Upper lobe of right lung (tissue), 1 donor: ENCODE measurements at places on chromosomes 5 and 9.

DNA sequence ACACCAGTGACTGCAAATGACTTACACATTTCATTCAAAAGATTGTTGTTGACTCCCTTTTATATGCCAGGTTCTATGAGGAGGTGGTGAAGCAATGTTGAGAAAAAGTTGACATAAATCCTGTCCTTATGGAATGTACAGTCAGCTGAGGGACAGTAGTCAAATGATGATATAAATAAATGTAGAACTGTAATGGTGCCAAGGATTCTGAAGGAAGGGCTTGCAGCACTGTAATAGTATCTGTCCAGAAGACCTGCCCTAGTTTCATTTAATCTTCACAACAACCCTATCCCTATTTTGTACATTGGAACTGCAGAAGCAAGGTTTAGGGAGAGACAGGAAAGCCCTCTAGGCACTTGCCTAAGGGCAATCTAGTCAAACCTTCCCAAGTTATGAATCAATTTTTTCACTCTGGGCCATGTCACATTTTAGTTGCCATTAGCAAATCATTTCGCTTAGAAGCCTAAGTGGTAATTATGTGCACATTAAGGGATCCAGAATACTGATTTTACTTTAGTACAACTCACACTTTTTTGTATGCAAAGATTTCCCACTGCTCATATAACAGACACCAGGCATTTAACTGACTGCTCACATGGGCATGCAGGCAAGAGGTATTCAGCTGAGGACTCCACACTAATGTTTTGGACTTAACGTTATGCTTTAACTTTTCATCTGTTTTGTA lies 34.5 kb upstream of the LIFR start:
- H3K4me3 ChIP-seq = no peak overlapping the region
- DNase-seq = no peak
- H3K4me1 ChIP-seq = no peaks in the 10 kb centered on the region
- H3K27ac ChIP-seq = no peak overlapping the region
- H3K36me3 ChIP-seq = no peaks in the 10 kb centered on the region
- no peaks in the 10 kb centered on the region for H3K27me3 ChIP-seq

DNA sequence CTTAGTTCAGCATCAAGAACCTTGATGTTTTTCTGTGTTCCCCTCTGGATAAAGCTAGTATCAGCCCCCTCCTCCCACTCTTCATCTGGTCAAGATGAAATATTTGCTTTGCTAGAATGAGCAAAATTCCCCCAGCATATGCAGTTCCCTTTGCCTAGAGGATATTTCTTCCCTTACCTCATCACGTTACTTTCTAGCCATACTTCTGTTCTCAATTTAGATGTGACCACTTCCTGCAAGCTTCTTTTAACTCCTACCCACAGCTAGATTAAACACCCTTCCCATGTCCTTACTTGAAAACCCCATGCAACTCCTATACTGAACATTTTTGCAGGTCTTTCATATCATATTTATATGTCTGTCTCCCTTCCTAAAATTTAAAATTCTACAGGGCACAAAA lies 178.9 kb upstream of the TUSC1 start:
- H3K4me1 ChIP-seq = no peaks in the 10 kb centered on the region
- no peak overlapping the region for H3K4me3 ChIP-seq
- H3K27me3 ChIP-seq = no peaks in the 10 kb centered on the region
- no peak overlapping the region for H3K27ac ChIP-seq
- DNase-seq = no peak

- no peaks in the 10 kb centered on the region for H3K36me3 ChIP-seq
- no peaks in the 10 kb centered on the region for H3K4me1 ChIP-seq
- H3K27ac ChIP-seq = no peak overlapping the region
- DNase-seq = no peak
Observed at GRCh38 chr9:72986522-72987116, 33.8 kb upstream of the ALDH1A1 start.

DNA sequence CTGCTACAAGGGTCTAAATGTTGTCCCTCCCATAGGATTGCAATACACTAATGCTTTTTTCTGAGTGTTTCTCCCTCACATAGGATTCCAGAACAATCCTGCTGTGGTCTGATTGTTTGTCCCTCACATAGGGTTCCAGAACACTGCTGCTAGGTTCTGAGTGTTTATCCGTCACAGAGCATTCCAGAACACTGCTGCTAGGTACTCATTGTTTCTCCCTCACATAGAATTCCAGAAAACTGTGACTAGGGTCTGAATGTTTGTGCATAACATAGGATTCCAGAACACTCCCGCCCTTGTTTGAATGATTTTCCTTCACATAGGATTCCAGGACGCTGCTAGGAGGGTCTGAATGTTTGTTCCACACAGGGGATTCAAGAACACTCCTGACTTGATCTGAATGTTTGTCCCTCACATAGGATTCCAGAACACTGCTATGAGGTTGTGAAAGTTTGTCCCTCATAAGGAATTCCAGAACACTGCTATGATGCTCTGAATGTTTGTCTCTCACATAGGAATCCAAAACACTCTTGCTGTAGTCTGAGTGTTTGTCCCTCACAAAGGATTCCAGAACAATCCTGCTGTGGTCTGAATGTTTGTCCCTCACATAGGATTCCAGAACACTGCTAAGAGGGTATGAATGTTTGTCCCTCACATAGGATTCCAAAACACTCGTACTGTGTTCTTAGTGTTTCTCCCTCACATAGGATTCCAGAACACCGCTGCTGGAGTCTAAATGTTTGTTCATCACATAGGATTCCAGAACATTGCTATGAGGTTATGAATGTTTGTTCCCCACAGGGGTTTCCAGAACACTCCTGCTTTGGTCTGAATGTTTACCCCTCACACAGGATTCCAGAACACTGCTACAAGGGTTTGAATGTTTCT lies 213.5 kb downstream of the FOXD4L6 start:
- H3K4me1 ChIP-seq = no peaks in the 10 kb centered on the region
- no peak overlapping the region for H3K27ac ChIP-seq
- no peak for DNase-seq
- no peaks in the 10 kb centered on the region for H3K36me3 ChIP-seq
- no peaks in the 10 kb centered on the region for H3K27me3 ChIP-seq

GRCh38 chr5:179265514-179266290 lies 79.6 kb downstream of the ADAMTS2 start:
- H3K27me3 ChIP-seq = peaks cover 6% of the 10 kb centered on the region
- H3K4me3 ChIP-seq = no peak overlapping the region
- DNase-seq = peak; percentile 88

DNA sequence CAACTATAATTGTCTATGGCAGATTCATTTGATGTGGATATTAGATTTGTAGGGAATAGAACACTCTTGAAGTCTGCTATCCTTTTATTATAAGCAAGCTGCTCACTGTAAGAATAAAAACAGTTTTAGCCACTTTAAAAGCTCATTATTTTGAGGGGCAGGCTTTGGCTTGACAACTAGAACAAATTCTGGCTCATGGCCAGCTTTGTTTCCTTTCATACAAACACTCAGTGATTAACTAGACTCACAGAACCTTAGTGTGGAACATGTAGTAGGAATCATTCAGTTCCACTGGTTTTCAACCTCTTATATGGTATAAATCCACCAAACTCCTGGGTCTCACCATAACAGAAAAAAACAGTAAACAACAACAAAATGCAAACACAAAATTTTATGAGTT lies 27.4 kb upstream of the CEP120 start:
- no peak overlapping the region for H3K4me3 ChIP-seq
- DNase-seq = no peak
- no peaks in the 10 kb centered on the region for H3K36me3 ChIP-seq
- H3K4me1 ChIP-seq = no peaks in the 10 kb centered on the region
- H3K27ac ChIP-seq = no peak overlapping the region
- no peaks in the 10 kb centered on the region for H3K27me3 ChIP-seq
